ENCODE measurements at places on chromosomes 3 and 15.

- DNase-seq, result no peak
Measured at GRCh38 chr3:127263586-127264231, 24.1 kb downstream of the PRR20G start.

DNA sequence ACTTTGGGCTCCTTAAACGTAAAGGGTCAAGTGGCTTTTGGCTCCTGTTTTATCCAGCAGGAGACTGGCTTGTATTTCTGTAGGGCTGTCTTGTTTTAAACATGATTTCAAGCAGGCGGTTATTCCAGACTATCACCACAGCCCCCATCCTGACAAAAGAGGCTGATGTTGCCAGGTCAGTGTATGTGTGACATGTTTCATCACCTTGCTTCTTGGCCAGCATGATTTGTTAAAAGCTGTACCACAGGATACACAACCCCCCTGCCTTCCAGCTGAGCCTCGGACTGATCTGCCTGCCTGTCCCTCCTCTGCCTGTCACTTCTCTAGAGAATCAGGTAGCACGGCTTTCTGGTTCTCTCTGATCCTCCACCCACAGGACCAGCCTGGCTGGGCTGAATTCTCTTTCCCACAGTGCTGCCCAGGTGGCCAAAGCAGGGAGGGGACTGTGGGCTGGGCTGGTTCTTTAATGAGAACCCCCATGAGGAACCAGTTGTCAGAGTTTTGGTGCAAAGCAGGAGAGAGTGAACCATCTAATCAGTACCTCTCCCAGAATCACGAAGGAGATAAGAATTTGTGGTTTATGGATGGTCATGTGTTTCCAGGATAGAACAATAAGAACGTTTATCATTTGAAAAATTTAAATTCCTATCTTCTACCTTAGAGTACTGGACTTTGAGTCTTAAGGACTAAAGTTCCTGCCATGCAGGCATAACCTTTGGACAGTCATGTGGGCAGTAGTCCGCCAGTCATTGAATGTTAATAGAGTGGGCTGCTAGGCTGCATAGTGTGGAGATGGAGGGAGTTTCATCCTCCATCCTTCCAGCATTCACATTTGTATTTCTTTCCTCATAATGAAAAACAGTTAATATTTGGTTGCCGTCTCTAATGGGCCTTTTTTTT lies 8.8 kb downstream of the ABHD6 start:
- no peak for DNase-seq

DNA sequence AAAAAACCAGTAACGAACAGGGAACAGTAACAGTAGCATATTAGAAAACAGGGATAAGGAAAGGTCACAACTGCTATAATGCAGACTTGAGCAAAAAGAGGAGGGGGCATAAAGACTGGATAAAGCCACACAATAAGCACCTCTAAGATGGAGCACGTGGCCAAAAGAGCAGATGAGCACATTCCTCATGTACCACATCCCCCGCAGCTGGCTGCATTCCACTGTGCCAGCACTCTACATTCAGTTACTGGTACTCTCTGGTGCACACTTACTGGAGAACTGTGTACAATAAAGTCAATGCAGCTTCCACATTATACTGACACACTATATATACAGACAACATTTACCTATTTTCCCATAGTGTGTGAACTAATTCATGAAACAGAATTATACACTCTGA lies 64.7 kb downstream of the UBE3A start:
- no peak for DNase-seq

DNA sequence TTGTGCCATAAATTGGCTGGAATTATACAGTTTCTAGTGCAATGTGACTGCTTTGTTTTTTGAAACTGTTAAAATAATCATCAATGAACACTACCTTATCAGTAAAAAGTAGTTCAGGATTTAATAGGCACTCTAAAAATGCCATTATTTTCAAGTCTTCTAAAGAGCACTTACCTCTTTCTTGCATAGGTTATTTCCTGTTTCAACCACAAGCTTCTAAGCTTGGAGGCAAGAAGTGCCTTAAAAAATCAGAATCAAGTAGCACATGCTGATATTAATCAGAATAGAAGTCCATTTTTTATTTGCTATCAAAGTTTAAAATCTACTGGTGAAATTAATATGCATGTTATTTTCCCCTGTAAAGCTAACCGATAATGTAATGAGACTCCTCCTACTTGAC lies 991.6 kb downstream of the CADM2 start:
- DNase-seq, result no peak

DNA sequence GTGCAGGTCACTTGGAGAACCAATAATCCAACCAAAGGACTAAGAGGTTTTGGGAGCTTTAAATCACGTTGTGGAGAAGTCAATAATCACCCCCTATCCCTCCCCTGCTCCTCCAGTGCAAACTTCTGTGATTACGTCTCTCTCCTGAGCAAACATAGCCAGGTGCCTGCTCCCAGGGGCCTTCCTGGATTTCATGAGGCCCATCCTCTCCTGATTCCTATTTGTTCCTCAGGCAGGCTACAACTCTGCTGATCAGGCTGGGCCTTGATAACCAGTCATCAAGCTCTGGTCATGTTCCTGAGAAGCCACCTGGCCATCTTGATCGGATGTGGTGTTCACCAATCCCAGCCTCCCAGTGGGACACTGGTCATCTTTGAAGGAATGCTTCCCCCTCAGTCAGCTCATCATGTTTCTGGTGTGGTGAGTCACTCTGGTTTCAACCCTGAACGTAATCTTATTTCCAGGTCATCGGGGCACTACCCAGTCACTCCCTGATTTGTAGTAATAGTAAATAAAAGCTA lies 2.9 kb upstream of the ZNF710 start:
- no peak for DNase-seq

DNA sequence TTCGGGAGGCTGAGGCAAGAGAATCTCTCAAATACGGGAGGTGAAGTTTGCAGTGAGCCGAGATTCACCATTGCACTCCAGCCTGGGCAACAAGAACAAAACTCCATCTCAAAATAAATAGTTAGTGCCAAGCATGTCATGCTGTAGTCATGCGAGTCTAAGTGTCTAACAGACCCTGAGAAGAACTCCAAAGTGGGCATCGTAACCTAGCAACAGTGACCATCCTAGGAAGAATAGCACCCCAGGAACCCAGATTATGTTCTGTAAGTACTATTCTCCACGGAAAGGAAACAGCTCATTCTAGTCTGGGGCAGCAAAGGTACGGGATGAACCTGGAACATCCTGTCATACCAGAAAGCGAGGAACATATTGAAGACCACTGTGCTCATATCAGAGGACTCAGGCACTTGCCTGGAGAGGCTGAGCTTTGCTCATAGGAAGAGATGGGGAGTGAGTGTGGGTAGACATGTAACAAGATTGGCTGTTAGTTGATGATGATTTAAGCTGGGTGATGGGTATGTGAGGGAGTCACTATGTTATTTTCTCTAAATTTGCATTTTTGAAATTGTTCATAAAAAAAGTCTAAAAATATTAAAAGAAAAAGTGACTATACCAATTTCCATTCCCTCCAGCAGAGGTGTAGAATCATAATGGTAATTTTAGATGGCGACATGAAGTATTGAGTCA lies 31.7 kb downstream of the BCL2L10 start:
- DNase-seq, result no peak

- DNase-seq, result no peak
Measured at GRCh38 chr3:57826952-57827723, 71.0 kb downstream of the SLMAP start.

- DNase-seq, result no peak
Measured at GRCh38 chr15:46646490-46646889, 1011.7 kb downstream of the SQOR start.

- no peak for DNase-seq
Measured at GRCh38 chr15:58241872-58242271, 103.7 kb downstream of the AQP9 start.

DNA sequence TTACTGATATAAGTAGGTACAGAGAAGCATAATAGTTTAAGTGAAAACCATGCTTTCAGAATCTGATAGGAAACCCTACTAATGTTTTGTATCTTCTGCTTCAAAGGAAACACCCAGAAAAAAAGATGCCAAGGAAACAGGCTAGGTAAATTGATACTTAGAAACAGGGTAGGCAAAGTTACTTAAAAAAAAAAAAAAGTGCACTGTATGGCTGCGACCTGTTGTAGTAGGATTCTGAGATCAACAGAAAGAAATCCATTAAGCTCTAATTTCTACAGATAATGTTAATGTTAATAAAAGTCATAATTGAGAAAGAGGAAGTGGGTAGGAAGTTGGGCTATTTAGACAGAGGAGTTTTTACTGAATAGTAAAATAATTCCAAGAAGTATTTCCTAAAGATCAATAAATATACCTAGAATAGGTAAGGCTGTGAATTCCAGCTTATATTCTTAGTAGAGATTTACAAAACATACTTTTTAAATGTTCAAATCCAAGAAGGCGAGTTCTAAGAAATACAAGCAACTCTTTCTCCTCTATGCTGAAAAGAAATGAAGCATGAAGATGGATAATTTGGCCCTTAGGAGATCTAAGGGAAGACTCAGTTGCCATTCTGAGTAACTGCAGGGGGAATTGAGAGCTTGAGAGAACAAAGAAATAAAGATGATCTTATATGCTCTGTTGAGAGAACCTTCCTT lies 24.1 kb upstream of the STT3B start:
- no peak for DNase-seq

DNA sequence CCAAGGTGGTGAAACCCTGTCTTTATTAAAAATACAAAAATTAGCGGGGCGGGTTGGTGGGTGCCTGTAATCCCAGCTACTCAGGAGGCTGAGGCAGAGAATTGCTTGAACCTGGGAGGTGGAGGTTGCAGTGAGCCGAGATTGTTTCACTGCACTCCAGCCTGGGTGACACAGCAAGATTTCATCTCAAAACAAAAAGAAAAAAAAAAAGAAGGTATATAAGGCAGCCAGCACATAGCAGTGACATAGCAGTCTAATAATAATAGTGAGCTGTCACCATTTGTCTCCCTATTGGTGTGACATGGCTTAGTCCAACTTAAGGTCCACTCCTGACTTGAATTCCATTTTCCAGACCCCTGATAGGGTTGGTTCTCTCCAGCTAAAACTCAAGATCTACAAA lies 8.8 kb upstream of the LACTB start:
- no peak for DNase-seq

DNA sequence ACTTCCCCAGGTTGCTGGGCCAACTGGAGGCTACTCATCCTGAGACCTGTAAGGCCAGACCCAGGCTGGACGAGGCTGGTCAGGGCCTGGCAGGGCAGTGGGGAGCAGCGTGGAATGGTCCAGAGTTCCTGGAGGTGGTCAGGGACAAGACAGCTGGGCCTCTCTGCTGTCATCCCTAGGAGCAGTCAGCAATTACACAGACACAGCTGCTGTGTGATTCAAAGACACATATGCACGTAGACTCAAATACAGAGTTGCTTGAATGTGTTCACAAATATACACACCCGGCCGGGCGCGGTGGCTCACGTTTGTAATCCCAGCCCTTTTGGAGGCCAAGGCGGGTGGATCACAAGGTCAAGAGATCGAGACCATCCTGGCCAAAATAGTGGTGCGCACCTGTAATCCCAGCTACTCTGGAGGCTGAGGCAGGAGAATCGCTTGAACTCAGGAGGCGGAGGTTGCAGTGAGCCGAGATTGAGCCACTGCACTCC lies 1.5 kb upstream of the CD276 start:
- no peak for DNase-seq

DNA sequence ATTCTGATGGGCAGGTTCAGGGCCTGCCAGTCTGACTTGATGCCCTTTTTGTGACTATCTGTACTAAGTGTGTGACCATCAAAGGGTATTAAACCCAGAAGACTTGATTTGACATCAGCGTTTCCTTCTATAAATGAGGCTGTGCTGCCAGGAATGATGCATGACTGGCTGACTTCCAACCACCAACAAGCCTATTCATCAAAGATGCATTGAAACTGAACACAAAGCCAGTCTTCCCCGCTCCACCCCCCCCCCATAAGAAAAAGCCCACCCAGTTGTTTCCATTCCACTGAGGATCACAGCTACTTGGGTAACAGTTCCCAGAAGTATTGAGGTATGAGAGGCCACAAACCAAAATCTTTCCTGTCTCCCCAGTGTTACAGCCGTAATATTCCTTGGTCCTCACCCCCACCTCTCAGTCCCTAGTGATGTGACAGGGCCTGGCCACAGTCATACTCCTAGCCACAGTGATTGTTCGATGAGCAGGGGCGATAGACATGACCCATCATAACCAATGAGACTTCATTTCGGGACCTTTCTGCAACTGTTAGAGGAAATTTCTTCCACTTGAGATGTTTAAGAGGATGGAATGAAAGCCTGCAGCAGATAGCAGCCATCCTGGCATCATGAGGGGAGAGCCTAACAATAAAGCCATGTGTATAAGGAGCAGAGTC lies 22.6 kb downstream of the SH3BP5 start:
- DNase-seq, result no peak

- no peak for DNase-seq
Measured at GRCh38 chr3:16290827-16291196, 25.8 kb downstream of the OXNAD1 start.

GRCh38 chr15:53911431-53911830 lies 66.8 kb upstream of the UNC13C start:
- no peak for DNase-seq

- DNase-seq, result peak; percentile 5
Measured at GRCh38 chr15:73346735-73347312, 21.9 kb downstream of the HCN4 start.

DNA sequence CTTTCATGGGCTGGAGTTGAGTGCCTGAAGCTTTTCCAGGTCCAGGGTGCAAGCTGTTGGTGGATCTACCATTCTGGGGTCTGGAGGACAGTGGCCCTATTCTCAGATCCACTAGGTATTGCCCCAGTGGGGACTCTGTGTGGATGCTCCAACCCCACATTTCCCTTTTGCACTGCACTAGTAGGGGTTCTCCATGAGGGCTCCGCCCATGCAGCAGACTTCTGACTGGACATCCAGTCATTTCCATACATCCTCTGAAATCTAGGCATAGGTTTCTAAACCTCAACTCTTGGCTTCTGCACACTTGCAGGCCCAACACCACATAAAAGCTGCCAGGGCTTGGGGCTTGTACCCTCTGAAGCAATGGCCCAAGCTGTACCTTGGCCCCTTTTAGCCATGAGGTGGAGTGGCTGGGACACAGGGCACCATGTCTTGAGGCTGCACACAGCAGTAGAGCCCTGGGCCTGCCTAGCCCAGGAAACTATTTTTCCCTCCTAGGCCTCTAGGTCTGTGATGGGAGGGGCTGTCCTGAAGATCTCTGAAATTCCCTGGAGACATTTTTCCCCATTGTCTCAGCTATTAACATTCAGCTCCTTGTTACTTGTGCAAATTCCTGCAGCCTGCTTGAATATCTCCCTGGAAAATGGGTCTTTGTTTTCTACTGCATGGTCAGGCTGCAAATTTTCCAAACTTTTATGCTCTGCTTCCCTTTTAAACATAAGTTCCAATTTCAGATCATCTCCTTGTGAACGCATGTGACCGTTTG lies 6.0 kb upstream of the HACD2 start:
- no peak for DNase-seq

Measured in activated CD8-positive, alpha-beta memory T cell treated with anti-CD3 and anti-CD28 coated beads for 1 hour (primary cell).